Left renal pelvis (tissue), 4 donors: ENCODE measurements at places on chromosomes 11 and 22.

- DNase-seq = no peak
Measured at GRCh38 chr11:83363312-83363711, 77.1 kb upstream of the CCDC90B start.

DNA sequence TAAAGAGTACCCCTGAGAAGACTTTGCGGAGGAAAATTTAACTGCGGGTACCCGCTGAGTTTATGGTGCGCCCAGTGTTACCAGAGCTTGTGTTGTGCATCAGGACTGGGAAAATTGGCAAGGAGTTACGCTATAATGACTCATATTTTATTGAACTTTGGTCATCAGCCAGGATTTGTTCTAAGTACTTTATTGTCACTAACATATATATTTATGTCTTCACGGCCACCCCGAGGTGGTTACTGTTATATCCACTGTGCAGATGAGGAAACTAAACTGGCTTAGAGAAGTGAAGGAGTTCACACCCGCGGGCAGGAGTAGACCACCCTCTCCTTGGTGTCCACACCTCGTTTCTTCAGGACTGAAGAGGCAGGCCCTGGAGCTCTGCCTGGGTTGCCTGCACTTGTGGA lies 667 bp downstream of the ACCS start:
- DNase-seq = no peak

DNA sequence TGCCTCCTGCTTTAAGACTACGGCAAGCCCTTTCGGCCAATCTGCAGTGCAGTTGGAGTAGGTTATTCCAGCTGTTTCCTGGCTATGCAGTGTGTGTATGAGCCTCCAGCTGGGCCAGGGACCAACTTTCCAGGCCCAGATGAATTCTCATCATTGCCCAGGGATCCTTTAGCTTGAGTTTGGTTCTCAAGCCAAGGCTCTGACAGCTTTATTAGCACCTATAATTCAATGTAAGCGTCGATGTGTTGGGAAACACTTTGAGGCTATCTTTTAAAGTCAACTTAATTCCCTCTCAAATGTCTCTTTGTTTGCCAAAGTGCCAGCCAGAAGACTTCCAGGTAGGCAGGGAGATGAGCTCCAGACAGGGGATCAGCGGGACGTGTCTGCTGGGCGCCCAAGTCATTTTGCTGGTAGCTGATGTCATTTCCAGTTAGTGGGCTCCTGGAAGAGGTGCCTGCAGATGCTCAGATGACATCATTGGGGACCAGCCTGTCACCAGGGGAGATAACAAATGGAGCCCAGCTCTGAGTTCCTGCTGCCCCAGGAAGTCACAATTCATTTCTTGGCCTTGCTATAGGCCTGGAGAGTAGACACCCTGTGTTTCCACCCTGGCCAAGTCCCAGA lies 520.4 kb downstream of the SOX6 start:
- no peak for DNase-seq

DNA sequence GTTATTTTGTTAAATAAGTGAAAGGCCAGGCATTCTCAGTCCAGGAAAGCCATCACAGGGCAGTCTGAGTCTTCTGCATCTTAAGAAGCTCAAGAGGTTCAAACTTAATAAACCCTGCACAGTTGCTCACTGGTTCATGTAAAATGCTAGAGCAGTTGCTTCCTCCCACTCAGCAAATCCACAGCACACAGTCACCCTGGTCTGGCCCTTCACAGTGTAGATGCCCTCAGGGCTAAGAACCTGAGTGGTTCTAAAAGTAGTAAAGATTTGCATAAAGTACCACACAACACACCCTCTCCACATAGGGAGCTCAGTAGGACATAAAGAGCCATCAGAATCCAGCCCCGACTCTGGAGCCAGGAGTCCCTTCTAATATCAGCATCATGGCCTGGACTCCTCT lies 58.7 kb downstream of the ZNF280B start:
- DNase-seq = no peak

- no peak for DNase-seq
Measured at GRCh38 chr11:2250485-2250884, 19.9 kb downstream of the ASCL2 start.

DNA sequence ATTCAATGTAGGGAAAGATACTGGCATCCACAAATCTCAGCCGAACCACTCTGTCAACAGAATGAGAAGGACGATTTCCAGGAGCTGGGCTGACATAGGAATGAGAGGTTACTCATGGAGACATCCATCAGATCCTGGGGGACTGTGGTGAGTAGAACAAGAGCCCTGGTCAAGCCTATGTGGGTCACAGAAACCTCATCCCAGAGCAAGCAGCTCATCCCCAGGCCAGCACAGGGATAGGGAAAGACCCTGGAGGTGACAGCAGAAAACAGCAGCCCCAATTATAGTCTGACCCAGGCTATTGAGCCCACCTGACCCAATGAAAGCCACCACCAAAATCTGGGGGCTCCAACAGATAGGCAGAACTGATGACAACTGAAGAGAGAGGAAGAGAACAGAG lies 128.0 kb upstream of the SERPIND1 start:
- no peak for DNase-seq

- DNase-seq = no peak
Measured at GRCh38 chr22:46062971-46063631, 86.1 kb upstream of the WNT7B start.
